Activated T-cell treated with anti-CD3 and anti-CD28 coated beads for 24 hours (primary cell): ENCODE measurements at places on chromosomes 5 and 9.

DNA sequence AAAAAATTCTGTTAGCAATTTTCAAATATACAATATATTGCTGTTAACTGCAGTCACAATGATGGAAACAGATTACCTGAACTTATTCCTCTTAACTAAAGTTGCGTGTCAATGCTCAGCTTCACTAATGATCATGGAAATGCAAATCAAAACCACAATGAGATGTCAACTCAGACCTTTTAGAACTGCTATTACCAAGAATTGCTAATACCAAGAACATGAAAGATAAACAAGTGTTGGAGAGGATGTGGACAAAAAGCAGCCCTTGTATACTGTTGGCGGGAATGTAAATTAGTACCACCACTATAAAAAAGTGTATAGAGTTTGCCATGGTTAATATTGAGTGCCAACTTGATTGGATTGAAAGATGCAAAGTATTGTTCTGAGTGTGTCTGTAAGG lies 1409.7 kb upstream of the CDH18 start:
- no peak for DNase-seq

- DNase-seq = no peak
Observed at GRCh38 chr9:86075132-86076109, 23.9 kb downstream of the GOLM1 start.

DNA sequence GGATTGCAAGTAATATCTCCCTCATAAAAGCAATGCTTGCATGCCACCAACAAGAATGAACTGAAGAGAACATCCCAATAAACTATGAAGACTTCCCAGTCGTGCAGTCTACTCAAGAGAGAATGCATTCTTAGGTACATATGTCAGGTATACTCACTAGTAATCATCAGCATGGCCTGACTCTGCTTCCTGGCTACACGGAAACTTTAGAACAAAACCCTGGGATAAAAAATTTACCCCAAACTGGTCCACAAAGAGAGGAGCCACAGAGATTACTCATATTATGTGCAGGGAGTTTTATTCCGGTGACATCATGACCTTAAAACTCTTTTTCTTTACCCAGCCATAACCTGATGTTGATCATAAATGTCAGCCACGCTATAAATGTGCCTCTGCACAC lies 57.5 kb upstream of the PAPPA start:
- no peak for DNase-seq

DNA sequence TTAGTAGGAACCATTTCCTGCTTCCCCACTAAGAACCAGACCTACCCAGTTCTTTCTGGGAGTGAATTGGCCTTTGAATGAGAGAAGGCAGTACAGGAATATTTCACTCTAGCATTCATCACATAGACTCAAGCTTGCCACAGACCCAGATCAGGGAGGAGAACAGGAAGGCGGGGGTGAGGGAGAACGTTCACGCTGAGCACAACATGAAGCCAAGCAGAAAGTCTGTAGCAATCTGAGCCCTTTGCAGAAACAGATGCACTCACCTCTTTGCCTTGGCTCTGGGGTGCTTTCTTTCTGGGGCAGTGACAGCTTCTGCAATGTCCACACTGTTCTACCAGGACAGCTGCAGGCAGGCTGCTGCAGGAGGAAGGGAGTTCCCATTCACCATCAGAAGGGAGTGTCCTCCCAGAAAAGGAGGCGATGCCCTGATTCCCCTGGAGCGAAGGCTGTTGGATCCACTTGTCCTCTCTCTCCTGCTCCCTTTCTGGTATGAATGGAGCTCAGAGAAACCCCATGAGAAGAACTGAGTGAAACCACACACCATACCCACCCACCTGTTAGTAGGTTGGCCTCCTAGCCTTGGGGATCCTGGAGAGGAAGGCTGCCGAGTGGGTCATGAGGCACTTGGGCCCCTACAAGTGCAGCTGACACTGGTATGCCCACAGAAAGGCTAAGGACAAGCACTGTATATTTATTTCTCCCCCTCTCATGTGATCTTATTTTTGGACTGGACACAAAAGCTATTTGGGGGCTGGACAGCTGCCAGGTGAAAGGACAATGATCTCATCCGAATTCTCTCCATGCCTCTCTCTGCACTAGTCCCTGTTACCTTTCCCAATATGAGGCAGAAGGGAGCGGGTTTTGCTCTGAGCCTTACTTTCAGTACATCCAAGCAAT lies 11.7 kb upstream of the FGF1 start:
- DNase-seq = no peak

DNA sequence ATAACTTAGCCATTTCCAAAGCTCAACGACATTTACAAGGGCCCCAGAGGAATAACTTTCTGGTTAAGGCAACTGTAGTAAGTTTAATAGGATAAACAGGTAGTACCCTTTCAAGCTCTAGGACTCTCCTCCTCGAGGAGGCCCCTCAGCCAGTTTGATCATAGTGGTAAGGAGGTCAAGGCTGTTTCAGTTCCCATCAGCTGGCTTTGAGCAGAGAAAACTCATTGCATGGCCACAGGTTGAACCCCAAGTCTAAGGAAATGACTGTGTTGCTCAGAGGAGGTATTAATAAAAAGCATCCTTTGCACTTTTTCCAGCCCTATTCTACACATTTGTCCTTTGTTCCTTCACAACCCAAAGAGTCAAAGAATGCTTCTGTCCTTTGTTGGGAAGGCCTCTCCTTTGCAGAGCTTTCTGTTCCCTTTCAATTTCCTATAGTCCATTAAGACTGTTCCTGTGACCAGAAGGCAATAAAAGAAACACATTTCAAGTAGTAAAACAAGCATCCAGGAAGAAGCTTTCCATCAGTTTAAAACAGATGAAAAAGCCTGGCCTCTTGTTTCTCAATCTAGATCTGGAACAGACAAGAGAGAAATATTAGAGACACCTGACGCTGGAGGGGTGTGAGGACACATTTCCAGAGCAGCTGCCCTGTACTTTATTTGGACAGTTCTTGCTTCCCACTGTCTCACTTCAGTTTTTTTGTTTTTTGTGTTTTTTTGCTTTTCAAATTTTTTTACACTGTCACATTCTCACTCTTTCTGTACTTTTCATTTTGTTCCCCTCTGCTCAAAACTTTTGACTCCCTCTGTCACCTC lies 54.1 kb downstream of the PRRC1 start:
- DNase-seq = no peak
